ENCODE measurements at places on chromosomes 1 and 21.

GRCh38 chr1:43653339-43653738, 3.4 kb downstream of the KDM4A start:
- DNase-seq, result no peak

DNA sequence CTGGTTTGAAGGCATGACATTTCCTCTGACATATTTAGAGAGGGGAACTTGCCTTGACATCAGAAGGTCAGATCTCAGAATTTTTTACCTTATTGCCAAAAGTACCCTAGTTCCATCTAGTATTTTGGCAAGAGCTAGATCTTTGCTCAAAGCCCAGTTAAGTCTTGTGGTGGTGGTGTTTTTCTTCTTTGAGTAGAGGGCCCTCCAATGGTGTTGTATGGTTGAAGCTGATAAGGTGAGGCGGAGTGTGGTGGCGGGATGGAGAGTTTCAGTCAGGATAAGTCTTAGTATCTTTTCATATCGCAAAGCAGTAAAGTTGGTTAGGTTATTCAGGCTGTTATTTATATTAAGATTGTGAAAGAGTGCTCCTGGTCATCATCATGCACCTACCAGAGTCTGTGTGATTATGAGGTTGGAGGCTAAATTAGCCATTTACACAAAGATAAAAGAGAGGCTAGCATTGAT, 20.1 kb upstream of the MACF1 start:
- no peak for DNase-seq

DNA sequence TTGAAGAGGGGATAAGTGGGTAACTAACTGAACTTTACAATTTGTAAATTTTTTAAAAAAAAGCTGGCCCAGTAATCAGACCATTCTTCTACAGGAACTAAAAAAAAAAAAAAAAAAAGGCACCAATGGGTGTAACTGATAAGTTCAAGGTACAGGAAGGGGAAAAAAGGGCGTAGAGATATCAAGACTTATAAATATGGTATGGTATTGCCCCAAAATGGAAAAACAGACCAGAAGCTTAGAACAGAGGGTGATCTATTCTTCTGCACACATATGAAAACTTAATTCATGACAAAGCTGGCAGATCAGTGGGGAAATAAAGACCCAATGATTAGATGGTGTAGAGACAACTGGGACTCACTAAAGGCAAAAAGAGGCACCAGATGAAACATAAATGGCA, 58.9 kb downstream of the LHX4 start:
- DNase-seq, result no peak

DNA sequence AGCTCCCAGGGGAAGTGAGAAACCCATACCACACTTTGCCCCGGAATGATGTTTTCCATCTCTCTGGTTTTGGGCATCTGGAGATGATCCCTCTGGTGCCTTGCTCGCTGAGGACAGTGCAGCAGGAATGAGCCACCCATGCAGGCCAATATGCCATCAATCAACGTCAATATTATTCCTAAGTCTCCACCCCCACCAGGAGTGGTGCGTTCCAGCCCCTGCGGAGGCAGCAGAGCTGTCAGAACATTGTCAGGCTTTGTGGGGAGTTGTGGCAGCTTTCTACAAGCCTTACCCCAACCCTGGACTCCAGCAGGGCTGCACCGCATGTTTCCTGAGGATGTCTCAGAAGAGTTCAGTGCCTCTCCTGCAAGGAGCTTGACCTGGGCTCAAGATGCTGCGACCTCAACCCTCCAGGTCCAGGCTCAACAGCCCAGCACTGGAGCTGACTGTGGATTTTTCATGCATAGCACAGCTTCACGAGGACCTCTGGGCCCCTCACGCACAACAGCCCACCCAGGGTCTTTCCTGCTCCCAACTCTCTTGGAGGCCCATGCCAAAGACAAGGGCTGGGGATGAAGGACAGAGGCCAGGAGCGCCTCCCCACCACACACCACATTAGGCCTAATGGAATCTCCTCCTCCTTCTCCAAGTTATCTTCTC, 67.5 kb downstream of the PSMG1 start:
- no peak for DNase-seq

DNA sequence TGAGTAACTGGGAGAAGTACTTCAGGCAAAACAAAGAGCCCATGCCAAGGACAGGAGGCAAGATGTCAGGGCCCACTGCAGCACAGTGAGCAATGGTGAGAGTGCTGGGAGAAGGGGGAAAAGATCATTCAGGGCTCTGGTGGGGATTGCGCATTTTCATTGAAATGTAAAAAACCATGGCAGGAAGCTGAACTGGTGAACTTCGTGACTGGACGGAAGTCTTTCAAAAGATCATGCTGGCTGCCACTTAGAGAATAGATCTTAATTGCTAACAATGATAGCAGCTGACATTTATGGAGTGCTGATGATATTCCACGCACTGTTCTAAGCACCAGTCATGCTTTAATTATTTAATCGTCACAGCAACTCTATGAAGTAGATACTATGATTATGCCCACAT, 107.0 kb downstream of the TGFBR3 start:
- no peak for DNase-seq

DNA sequence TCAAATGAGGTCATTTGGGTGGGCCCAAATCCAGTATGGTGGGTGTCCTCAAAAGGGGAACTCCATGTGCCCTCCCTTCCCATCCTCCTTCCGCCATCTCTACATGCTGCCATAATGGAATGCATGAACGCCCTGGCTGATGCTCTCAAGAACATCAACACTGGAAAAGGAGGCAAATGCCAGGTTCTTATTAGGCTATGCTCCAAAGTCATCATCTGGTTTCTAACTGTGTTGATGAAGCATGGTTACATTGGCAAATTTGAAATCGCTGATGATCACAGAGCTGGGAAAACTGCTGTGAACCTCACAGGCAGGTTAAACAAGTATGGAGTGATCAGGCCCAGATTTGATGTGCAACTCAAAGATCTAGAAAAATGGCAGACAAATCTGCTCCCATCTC, 16.6 kb upstream of the TRIM45 start:
- no peak for DNase-seq

DNA sequence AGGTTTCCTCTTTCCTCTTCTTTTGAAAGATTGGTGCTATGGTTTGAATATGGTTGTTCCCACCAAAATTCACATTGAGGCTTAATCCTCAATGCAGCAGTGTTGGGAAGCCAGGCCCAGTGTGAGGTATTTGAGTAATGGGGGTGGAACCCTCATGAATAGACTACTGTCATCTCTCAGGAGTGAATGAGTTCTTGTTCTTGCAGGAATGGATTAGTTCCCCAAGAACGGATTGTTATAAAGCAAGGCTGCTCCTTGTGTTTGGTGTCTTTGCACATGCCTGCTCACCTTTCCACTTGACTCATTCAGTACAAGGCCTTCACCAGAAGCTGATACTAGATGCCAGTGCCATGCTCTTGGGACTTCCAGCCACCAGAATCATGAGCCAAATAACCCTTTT, 223.2 kb downstream of the BACH1 start:
- DNase-seq, result no peak

- peak; percentile 79 for DNase-seq
These were observed 2.1 kb downstream of the GNAT2 start for GRCh38 chr1:109617291-109617801.

DNA sequence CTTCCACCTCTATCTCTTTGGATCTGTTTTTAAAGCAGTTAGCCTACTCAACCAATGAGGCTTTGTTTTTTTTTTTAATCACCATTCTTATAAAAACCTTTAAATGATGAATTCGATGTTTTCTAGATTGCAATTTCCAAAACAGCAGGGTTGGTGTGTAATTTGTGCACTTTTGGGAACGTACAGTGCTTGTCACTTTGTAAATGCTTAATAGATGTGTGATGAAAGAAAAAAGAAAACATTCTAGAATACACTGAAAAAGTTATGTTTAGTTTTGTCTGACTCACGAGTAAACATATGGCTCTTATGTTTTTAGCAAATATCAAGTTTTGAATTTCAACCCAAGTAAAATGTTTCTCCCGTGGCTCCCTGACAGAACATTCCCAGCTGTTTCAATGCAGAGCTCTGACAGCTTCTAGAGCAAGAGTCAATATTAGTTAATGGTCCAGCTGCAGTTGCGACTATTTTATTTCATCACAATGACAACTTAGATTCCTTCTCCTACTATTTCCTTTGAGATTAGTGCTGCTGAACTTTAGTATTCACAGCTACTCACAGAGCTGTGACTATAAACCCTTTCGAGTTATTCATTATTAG, 362.5 kb upstream of the ADAMTS5 start:
- DNase-seq, result no peak

- DNase-seq, result no peak
These were observed 356.0 kb downstream of the S1PR1 start for GRCh38 chr1:101592845-101593244.

- no peak for DNase-seq
These were observed 2.2 kb downstream of the RIPPLY3 start for GRCh38 chr21:37008724-37009123.

- no peak for DNase-seq
These were observed 67.9 kb downstream of the SLC44A5 start for GRCh38 chr1:75542818-75543570.

DNA sequence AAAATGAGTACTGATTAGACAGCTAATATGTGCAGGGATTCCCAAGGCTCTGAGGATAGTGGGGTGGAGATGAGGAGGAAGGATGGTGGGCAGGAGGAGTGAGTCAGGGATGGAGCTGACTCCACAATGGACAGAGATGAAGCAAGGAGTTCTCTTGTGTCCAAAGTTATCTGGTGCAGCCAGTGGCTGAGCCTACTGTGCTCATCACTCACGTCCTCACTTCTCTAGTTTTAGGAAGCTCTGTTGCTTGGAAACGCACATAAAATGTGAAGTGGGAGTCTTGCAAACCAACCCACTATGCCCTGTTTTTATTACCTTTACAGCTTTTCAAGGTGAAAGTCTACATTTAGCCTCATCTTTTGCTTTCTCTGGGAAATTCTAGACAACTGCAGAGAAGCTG, 36.5 kb upstream of the SAMD13 start:
- DNase-seq, result no peak

DNA sequence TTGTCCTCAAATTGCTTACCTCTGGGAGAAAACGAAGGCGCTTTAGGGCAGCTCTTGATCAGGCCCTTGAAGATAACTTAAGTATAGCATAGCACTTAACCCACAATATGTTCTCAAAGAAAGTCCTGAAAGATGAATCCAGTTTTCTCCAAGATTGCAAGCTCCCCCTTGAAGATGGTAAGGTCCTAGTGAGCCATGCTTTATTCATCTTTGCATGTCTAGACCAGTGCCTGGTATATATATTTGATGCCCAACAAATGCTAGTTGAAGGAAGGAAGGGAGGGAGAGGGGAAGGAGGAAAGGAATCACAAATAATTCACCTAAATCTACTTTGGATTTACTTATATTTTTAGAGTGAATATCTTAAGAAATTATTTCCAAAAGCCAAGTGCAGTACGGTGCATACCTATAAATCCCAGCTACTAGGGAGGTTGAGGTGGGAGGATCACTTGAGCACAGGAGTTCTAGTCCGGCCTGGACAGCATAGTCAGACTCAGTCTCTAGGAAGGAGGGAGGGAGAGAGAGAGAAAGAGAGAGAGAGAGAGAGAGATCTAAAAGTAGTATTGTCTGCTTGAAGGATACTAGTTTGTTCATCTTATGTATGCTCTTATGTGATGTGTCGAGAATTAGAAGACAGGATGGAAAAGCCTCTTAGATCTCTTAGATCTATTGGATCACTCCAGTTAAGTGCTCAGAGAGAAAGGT, 25.0 kb downstream of the PBX1 start:
- no peak for DNase-seq

- no peak for DNase-seq
These were observed 95.9 kb downstream of the GIPC2 start for GRCh38 chr1:78141531-78142231.

DNA sequence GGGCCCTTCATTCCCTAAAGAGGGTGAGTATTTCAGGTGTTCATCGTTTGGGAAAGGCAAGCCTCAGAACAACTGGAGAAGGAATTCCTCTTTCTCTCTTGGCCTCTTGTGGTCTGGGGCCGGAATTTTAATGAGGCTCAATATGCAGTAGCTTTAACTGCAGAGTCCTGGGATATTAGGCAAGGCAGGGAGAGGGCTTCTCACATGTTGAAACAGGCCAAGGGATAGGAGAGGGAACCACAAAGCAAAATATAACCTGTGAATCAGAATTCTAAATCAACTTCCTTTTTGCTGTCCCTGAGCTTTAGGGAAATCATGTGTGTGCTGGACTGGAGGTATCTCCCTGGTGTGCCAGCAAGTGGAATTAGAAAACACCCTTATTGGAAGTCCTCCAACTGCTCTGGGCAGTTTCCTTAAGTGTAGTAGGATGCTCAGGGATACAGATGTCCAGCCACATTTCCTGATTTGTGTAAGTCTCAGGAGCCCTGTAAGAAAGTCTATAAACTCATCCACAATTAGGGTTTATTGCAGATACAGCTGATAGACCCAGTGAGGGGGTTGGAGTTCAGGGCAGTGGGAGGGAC, 215.8 kb upstream of the ZRANB2 start:
- DNase-seq, result peak; percentile 48

DNA sequence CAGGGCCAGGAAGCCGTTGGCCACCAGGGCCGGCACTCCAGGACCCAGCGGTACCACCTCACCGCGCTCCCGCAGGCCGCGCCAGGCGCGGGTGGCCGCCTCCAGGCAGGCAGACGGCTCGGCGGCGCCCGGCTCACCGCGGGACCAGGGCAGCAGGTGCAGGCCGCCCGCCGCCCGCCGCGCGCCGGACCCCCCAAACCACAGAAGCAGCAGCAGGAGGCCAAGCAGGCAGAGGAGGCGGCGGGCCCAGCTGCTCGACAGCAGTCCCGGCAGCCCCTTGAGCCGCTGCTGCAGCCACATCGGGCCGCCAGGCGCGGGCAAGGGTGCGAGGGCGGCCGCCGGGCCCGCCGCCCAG, 312 bp downstream of the KIAA2013 start:
- DNase-seq, result no peak

DNA sequence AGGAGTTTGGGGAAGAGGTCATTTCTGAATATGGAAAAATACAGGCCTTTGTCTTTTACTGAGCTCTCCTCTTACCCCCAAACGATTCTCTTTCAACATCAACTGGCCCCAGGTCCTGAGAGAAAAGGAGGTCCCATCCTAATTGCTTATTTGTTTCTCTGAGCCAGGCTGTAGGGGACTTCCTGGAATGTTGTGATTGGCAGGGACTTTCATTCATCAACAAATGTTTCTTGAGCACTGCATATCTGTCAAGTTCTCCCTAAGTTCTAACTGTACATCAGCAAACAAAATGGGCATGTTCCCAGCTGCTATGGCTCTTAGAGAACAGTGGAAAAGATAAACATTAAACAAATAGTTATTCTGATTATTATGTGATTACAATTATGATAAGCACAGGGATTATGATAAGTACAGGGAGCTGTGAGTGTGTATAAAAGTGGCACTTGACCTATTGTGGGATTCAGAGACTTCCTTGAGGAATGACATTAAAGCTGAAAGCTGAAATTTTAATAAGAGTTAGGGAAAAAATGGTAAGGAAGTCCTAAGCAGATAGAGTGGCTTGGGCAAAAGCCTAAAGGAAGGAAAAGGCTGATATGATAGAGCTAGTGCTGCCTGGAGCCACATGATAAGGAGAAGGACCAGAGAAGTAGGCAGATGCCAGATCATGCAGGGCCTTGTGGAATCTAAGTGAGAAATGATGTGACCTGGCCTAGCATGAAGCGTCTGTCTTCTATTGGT, 11.6 kb downstream of the GPX7 start:
- no peak for DNase-seq
